ENCODE measurements at places on chromosomes 4 and X.

DNA sequence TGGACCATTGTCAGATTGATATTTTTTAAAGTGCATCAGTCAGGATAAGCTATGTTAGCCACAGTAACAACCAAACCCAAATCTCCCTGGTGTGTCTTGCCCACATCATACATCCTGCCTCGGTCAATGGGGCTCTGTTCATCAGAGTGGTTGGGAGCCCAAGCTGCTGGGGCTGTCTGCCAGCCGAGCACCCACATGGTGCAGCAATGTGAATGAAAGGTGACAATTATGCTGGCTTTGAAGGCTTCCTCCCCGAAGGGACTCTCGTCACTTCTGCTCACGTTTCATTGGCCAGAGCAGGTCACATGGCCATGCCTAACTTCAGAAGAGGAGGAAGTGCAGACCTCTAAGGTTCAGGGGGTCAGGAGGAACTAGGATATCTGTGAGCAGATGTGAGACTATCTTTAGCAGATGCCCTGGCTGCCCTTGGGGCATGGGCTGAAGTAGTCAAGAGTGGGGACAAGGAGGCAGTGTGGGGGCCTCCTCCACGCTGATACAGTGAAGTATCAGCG, 1.3 kb upstream of the JAKMIP1 start:
- no peak for DNase-seq

DNA sequence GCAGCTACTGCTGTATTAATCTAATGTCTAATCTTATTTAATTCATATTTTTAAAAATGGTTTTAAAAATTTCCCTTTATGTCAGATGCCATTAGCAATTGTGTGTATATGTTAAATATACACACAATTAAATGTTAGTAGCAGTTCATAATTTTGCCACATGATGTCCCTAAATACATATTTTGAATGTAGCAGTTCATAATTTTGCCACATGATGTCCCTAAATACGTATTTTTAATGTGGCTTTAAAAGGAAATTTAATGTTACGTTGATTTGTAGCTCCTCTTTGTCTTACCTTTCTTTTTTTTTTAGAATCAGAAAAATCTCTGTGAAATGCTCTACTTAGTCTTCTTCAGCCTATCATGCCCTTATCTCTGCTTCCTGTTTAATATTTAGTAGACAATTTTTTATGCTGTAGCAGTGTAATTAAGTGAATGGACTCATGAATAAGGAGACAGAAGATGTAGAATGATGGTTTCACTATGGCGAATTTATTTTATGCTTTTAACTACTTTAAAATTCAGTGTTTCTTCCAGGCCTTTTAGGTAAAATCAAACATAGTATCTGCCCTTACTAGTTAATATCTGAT, 26.1 kb downstream of the RBM46 start:
- DNase-seq = no peak

DNA sequence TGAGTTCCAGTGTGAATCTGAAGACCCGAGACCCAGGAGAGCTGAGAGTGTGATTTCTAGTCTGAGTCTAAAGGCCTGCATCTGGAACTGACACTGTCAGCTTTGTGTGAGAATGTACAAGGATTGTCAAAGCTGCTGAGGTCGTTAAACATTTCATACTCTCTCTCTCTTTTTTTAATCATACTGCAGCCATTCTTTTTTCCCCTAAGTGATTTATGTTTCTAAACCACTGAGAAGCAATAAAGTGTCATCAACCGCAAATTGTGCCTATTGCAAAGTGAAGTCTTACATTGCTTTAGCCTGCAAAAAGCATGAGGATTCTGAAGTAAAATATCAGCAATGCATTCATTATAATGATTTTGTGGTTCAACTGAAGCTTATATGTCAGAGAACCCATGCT, 106.0 kb downstream of the ASMT start:
- no peak for DNase-seq

- no peak for DNase-seq
These were observed 36.7 kb downstream of the KLF8 start for GRCh38 chrX:56268888-56269287.

GRCh38 chr4:168724686-168725411, 228.0 kb downstream of the PALLD start:
- no peak for DNase-seq

DNA sequence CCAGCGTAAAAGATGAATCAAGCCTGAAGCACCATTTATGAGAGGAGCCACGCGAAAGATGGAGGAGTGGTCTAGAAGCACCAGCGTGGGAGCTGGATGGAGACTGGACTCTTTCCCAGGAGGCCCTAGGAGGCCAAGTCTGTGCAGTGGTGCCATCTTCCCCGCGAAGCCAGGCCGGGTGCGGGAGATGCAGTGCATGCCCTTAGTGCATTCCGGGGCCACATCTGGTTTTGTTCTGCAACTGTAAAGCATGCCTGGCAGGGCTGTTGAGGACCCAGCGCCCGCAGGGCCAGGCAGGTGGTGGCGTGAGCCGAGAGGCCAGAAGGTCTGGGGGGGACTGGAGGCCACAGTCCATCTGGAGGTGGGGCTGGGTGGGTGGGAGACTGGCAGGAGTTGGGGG, 78.6 kb upstream of the ADRA2C start:
- DNase-seq = no peak

GRCh38 chrX:44784241-44784640, 59.6 kb upstream of the DUSP21 start:
- no peak for DNase-seq

- DNase-seq = no peak
These were observed 116.8 kb downstream of the TSPAN7 start for GRCh38 chrX:38678183-38678582.

GRCh38 chrX:81201071-81201470, 642 bp downstream of the HMGN5 start:
- no peak for DNase-seq

GRCh38 chr4:55768291-55768690, 51.3 kb upstream of the EXOC1L start:
- DNase-seq = no peak

- DNase-seq = no peak
These were observed 11.5 kb downstream of the LNX1 start for GRCh38 chr4:53579826-53580225.

- DNase-seq = no peak
These were observed 134.3 kb upstream of the AP1S2 start for GRCh38 chrX:15988661-15989603.

- no peak for DNase-seq
These were observed 26.0 kb downstream of the FHDC1 start for GRCh38 chr4:152962150-152962549.

GRCh38 chr4:36244257-36245082, at the start of gene ARAP2:
TSS of gene ARAP2 (minus strand) at chr4:36244514. CDS start at chr4:36229486, 15,028 bp downstream.
- peak; percentile 10 for DNase-seq

- no peak for DNase-seq
These were observed 8.4 kb downstream of the FBXO8 start for GRCh38 chr4:174275101-174275500.

DNA sequence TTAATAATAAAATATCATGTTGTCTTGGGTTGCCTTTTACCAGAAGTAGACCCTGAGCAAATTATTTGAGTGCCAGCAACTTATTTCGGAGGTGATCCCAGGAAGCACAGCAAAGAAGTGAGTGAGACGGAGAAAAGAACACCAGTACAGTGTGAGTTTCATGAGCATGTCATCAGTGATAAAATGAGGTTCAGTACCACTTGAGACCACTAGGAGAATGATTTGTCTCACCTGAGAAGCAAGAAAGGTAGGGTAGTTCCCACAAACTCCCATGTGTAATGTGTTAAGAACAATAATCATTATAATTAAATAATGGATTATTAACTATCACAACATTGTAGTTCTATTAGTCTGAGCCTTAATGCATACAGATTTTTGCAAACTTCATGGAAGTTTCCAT, 112.8 kb upstream of the DMD start:
- no peak for DNase-seq

DNA sequence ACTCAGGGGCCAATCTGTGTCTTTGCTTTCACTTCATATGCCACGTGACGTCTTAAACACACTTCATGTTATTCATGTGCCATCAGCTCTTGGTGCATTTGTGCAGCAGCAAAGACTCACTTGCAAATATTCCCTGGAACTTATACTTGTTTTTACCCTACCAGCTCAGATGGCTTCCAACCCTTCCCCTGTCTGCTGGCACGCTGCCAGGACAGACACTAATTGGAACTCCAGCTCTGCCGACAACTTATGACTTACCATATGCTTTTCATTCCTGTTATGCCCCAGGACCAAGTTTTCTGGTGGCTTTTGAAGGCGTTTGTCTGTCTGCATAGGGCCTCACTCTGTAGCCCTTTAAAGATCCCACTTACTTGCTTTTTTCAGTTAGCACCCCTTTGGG, 261.7 kb upstream of the GNPDA2 start:
- DNase-seq = no peak

DNA sequence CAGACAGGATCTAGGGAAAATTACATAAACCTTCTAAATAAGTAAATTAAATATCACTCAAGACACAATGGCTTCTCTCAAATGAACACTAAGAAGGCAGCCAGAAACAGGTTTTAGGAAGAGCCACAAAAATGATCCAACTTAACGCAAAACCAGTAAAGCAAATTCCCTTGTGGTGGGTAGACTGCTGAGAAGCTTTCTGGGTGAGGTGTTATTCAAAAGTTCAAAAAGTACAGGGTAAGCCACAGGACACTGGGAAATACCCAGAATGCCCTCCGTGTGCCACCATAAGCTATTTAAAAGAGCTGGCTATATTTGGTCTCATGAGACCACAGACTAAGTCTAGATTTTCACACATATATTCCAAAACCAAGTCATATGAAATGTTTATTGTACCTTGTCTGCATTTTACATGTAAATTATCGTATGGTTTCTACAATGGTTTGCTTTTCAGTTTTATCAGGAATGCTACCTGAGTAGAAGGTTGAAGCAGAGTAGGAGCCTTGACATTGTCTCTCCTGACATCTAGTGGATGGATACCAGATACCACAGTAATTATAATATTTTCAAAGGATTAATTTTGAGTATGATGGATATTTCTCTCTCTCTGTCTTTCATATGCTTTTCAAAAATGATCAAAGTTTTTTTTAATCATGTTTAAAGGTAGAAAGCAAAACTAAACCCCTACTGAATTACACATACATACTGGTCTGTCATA, 109.3 kb upstream of the KLHL13 start:
- no peak for DNase-seq

GRCh38 chr4:75087865-75088264, 154.9 kb downstream of the PARM1 start:
- no peak for DNase-seq

DNA sequence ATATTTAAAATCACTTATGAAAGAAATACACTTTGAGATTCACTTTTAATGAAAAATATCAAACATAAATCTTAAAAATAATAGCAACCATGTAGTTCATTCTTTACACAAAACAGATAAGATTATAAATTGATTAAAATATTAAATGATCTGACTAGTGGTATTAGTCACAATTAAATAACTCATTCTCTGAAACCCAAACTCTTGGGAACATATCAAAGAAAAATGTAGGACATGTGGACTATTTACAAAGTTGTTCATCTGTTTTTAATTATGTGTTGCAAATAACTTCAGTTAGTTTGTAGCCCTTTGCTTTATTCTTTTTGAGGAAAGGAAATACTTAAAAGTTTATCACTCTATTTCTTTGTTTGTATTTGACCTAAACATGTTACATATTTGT, 9.5 kb upstream of the GUCY1A1 start:
- DNase-seq = no peak

DNA sequence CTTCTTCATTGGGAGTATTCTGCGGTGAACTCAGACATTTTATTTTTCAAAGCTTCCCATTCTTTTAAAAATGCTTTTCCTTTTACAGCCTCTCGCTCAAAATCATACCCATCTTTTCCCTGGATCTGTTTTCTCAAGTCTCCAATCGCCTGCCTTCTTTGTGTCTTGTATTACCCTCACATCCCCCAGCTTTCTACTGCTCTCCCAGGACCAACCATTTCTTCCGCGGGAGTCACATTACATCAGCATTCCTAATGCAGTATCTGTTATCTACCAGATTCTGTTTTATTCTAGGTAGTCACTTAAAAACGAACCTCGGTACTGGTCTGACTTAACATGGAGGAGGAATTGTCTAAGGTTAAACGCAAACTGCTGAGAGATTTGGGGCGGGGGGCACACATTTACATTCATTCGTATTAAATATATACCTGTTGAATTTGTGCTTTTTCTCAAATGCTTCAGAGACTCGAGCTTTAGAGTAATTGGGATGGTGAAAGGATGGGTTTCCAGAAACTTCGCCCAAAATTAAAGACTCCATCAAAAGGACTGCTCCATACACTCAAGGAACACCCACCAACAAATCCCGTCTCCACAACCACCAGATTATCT, 493 bp upstream of the UCHL1 start:
- no peak for DNase-seq

DNA sequence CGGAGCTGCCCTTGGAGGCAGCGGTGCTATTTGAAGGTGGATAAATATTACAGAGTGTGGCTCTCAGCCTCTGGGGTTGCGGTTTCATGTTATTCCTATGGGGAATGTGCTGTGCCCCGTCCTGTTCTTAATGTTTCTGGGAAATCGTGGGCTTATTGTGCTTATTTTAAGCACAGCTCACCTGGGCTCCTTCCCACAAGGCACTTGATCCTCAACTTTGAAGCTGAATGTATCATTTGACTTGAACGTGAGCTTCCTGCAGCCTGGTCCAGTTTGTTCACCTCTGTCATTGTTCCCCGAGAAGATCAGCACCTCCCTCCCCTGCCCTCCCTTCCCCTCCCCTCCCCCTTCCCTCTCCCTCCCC, 3.9 kb downstream of the SORCS2 start:
- no peak for DNase-seq

DNA sequence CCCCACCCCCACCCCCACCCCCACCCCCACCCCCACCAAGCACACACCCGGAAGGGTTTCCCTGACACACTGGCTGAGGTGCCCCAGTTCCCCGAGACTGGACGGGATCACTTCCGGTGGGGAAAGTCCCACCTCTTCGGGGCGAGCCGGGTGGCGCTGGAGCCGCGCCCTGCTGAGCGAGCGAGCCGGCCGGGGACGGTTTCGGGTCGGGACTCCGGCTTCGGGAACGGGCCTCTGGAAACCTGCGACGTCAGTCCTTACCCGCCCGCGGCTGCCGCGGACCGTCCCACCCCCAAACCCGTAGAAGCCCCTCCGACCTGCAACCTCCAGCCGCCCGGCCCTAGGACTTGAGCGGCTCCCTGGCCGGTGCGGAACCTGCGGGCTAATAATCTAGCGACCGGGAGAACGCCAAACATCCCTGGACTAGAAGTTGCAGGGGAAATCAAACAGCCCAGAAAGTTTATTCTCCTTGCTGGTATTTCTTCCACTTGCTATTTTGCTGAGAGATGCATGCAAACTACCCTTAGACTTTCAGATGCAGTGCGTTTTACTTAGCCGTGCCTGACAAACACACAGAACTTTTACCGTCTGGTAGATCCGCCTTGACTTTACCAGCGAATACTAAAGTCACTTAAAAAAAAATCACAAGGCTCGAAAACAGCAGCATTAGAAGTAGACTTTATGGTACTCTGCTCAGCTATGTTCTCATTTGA, 991 bp downstream of the RAP2C start:
- no peak for DNase-seq

Data from cortex of kidney (tissue), 1 donor.